ENCODE measurements at places on chromosomes 2 and 18.

DNA sequence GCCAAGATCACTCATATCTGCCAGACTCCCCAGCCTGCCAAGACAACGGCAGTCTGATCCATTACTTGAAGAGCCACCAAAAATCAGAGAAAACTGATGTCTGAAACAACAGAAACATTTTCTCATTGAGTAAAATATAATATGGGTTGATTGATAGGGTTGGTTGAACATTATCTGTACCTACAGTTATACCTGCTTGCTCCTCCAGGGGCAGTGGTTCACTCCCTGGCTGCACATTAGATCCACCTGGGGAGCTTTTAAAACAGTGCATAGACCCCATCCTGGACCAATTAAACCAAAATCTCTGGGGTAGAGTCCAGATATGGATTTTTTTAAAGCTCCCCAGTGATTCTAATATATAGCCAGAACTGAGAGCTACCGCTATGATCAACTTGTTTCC, 43.6 kb upstream of the SLC14A2 start:
- no peak for DNase-seq

DNA sequence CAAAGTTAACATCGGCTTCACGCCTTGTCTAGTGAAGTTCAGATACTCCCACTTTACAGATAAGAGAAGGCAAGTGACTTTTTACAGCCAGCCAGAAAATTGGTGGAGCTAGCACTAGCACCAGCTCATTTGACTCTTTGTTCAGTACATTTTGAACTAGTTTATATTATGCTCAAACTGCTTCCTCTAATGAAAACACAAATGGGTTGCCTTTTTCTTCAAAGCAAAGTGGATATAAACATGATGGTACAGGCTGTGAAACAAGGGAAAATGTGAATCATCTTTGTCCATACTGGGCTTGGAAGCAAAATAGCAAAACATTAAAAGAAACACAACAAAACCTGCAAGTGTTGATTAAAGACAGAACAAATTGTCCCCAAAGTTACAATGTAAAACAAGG, 99.6 kb upstream of the LHCGR start:
- no peak for DNase-seq

- DNase-seq: no peak
Measured at GRCh38 chr2:150911766-150912280, 349.8 kb downstream of the RBM43 start.

DNA sequence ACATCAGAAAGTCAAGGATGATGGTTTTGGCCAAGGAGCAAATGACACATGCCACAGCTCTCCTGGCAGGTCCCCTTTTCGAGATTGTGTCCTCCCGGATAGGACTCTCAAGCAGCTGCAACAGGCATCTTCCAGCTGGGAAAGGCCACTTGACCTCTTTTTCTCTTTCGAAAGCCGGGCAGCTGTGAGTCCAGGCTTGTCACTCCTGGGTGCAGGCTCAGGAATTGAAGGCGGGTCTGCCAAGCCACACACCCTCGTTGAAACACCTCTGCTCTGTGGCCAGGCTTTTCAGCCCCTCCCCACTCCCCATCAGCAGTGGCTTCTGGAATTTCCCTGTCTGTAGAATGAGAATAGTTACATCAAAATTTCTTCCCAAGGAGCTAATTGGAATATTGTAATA, 98.0 kb downstream of the CCDC138 start:
- DNase-seq: no peak

GRCh38 chr2:133936601-133937000, 317.3 kb upstream of the MGAT5 start:
- DNase-seq: no peak

GRCh38 chr2:142495141-142495540, 364.3 kb upstream of the LRP1B start:
- DNase-seq: no peak

DNA sequence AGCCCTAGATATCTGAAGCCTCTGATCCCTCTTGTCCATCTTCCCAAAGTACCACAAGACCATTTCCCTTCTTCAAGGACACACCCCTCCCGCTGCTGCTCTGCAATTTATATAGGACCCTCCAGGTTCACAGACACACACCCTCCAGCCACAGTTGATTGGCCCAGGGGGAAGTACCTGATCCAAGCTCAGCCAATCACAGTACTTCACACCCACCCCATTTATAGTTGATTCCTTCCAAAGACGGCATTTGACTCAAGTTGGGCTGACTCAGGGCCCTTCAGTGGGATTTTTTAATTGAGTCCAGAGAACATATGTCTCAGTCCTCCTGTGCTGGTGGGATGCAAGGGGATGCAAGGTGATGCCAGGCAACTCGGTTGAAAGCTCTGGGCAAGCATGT, 59.2 kb downstream of the GYPC start:
- DNase-seq: no peak
